ENCODE measurements at places on chromosomes 11 and 22.

- no peak for DNase-seq
Observed at GRCh38 chr11:64321026-64321425, 3.1 kb downstream of the PRDX5 start.

- no peak for DNase-seq
Observed at GRCh38 chr11:8541448-8541847, 52.6 kb downstream of the STK33 start.

GRCh38 chr22:43310311-43310710 is 32.9 kb downstream of the SCUBE1 start:
- DNase-seq: no peak

DNA sequence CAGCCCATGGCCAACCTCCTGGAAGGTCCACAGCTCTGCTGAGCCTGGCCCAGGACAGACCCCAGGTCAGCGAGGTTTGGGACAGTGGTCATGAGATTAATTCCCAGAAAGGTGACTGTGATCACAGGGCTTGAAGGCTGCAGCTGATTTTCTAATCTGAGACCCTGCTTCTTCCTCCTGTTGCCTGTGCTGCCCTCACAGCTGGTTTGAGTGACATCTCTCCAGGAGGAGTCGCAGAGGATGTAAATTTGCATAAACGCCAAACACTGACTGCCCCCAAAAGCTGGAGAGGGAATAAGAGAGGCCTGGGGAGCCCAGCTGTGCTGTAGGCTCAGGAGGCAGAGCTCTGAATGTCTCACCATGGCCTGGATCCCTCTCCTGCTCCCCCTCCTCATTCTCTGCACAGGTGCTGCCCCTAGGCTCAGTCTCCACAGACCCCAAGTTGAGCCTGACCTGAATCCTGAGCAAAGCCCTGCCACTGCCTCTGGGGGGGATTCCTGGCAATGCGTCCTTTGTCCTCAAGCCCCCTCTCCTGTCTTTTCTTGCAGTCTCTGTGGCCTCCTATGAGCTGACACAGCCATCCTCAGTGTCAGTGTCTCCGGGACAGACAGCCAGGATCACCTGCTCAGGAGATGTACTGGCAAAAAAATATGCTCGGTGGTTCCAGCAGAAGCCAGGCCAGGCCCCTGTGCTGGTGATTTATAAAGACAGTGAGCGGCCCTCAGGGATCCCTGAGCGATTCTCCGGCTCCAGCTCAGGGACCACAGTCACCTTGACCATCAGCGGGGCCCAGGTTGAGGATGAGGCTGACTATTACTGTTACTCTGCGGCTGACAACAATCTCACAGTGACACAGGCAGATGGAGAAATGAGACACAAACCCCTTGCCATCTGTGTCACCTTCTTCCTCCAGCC is 23.8 kb downstream of the GGTLC2 start:
- DNase-seq: no peak

DNA sequence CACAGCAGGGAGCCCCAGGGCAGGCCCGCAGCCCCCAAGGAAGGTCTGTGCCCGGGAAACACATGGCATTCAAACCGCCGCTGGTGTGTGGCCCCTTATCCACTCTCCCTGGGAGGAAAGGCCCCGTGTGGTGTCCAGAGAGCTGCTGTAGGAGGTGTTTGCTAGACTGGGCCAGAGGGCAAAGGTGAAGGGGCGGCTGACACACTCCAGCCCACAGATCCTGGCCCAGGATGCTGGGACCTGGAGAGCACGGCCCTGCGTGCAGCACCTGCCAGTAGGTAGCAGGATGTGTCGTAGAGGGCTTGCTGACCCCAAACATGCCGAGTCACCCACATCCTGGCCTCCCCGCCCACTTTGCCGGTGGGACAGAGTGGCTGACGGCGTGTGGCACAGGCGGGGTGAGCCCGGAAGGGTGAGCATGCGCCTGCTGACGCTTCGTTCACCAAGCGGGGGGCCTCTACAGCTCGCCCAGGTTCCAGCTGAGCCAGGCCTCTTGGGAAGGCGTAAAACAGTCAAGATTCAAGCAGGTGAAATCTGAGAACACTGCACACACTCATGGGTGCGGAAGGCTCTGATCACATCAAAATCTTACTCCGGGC is 11.0 kb downstream of the OSBPL5 start:
- DNase-seq: no peak

DNA sequence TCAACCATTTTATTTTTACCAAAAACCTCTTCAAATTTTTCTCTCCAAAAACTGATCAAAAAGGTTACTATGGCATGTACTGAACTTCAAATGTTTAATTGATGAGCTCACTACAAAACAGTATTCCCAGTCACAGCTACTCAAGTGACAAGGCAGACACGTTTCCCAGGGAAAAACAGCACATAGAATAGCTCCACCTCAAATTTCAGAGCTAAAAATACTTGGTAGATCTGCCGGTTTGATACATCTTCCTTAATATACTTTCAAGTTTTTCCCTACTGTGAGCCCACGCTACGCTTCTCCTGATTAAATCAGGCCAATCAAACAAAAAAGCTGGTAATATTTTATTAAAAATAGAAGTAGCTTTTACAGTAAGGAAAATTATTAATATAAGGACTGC is 100.4 kb downstream of the EFCAB6 start:
- DNase-seq: no peak

GRCh38 chr22:49815641-49816091 is 12.0 kb downstream of the BRD1 start:
- no peak for DNase-seq

DNA sequence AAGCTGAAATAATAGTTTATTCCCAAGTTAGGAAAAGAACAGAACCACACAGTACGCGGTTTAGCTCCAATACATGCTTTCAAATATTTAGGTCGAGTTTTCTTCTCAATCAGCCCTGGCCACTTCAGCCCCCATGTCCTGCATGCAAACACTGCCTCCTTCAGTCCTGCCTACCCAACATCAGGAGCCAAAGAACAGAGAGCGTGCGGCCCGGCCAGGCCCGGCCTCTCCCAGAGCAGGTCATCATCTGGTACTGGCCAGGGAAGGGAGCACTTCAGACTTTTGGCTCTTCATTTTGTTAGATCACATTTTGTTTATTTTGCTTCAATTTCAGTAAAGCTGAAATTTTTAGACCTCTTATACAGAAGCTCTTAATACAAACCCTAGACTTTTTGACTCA is 6.7 kb downstream of the BRD1 start:
- DNase-seq: no peak

- no peak for DNase-seq
Observed at GRCh38 chr11:6663794-6664469, 8.3 kb upstream of the DCHS1 start.

- DNase-seq: no peak
Observed at GRCh38 chr11:27437829-27438594, 34.6 kb downstream of the LGR4 start.

- DNase-seq: no peak
Observed at GRCh38 chr22:19505735-19506126, 18.5 kb downstream of the CLDN5 start.

DNA sequence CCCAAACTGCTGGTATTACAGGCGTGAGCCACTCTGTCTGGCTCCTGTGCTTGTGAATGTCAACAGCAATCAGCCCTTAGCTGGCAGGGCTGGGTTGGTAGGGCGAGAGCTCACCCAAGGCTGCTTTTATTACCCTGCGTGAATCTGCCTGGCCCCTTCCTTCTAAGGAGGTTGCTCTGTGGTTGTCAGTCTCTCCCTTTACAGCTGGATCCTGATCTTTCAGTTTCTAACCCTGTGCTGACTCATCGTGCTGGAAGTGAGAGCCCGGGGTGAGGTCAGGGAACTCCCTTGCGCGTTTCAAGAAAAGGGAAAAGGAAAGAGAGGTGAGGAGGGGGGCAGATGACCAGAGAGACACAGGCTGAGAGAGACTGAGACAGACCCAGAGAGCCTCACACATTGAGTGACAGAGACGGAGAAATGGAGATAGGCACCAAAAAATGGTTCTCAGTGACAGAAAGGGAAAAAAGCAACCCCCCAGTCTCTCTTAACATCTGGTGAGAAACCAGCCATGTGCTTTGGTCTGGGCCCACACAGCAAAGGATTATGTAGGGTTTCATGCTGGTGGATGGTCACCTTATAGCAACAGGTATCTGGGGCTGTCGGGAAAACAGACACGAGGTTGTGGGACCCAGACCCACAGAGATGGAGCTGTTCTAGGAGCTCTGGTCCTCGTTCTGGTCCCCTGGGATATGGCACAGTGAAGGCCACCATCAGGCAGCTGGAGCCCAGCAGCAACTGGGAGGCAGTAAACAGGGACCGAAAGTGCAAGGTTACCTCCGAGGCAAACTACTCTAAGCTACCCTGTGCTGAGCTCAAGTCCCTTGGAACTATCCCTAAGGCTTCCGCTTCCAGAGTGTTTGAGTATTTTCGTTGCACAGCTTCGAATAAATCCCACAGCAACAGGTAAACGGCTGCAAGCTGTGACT is 2.5 kb downstream of the TCN2 start:
- DNase-seq: peak; percentile 86

DNA sequence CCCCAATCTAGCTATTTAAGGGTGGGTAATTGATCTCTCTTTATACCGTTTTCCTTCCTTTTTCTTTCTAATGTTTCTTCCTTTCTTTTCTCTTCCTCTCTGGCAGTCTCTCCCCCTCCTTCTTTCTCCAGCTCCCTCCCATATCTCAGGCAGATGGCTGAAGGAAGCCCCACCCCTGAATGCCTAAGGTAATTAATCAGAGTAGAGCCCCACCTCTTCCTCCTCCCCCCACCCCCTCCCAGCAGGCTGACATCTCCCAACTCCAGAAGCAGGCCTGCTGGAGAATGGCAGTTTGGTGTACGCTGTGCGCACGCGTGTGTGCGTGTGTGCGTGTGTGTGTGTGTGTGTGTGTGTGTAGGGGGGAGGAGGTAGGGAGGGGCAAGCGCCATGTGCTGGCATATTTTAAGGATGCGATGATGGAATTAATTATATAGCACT is 122.6 kb downstream of the APOL5 start:
- peak; percentile 96 for DNase-seq

- peak; percentile 13 for DNase-seq
Observed at GRCh38 chr11:110337570-110338193, 41.3 kb upstream of the RDX start.

- peak; percentile 53 for DNase-seq
Observed at GRCh38 chr11:18115360-18116127, 9.7 kb upstream of the SAAL1 start.

GRCh38 chr11:16186680-16187079 is 169.7 kb downstream of the SOX6 start:
- DNase-seq: no peak

GRCh38 chr11:45428116-45428515 is 142.0 kb upstream of the SYT13 start:
- no peak for DNase-seq

GRCh38 chr11:32113920-32114203 is 23.0 kb downstream of the RCN1 start:
- DNase-seq: no peak

- DNase-seq: no peak
Observed at GRCh38 chr11:12762696-12763324, 88.6 kb downstream of the TEAD1 start.

GRCh38 chr11:1879342-1879940 is 12.3 kb downstream of the PRR33 start:
- DNase-seq: no peak

DNA sequence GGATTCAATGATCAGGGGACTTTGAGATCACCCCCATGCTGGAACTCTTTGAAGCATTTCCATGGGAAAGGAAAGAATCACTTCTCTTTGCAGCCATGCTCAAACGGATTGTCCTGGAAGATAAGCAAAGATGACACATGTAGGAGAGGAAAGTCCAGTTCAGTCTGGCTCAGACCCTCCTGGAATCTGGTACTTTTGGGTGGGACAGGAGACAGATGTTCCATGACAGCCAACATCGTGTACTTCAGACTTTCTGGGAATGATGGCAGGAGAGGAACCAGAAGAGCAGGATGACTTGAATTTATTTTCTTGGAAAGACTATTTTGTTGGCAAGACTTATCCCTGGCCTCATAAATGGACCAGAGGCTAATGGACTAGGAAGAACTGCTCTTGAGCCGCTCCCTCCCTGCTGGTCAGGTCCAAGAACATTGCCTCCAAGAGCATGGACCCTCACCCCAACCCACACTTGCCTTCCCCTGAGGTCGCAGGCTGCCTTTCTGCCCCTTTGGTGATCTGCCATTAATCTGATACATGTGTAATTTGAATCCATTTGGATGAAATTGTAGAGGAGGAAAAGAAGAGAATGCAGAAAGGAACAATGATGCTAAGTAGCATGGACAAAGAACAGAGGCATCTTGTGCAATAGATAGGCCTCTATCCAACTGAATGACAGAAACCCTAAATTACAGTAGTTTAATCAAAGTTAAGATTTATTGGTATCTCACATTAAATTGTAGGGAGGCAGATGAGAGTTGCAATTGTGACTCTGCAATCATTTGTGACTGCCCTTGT is 201.0 kb downstream of the SNX19 start:
- DNase-seq: no peak

DNA sequence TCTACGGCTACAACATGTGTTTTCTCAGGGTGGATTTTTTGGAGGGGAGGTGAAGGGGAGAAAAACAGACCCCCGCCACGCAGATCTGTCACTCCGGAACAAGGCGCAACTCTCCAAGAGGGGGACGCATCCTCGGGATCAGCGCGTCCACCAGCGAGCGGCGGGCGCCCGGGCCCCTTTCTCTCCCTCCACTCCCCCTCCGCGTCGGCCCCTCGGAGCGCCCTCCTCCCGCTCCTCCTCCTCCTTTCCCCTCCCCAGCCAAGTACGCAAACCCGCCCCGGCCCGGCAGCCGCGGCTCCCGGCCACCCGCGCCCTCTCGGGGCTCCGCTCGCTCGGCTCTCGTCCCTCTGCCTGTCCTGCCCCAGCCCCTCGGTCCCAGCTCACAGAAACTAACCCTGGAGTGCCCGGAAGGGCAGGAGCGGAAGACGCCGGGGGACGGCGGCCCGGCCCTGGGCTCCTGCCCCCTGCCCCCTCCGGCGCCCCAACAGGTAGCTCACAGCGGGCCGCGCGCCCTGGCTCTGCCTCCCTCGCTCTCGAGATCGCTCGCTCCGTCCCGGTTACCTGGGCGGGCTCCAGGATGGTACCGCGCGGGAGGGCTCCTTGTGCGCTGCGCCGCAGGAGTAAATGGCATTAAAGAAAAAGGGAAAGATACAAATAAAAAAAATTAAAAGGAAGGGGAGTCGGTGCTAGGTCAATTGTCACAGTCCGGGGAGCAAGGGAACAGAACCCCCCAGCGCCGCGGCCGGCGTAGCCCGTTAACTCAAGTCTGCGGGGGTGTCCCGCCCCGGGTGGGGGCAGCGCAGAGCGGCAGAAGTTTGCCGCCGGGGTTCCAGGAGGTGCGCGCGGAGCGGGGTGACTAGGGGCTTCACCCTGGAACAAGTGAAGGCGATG is 131.4 kb upstream of the C11orf58 start:
- DNase-seq: no peak

- no peak for DNase-seq
Observed at GRCh38 chr11:74005721-74006517, 3.0 kb downstream of the UCP3 start.

- no peak for DNase-seq
Observed at GRCh38 chr22:29917052-29917902, 34.3 kb downstream of the MTMR3 start.

- peak; percentile 76 for DNase-seq
Observed at GRCh38 chr11:109432105-109432504, 10.1 kb downstream of the C11orf87 start.

All from HCEC 1CT (cell line).